ENCODE measurements at places on chromosomes 13 and 19.

GRCh38 chr13:71524613-71525304, 342.2 kb downstream of the DACH1 start:
- no peak for DNase-seq

- DNase-seq: no peak
Observed at GRCh38 chr13:73189776-73190175, 131.0 kb downstream of the KLF5 start.

DNA sequence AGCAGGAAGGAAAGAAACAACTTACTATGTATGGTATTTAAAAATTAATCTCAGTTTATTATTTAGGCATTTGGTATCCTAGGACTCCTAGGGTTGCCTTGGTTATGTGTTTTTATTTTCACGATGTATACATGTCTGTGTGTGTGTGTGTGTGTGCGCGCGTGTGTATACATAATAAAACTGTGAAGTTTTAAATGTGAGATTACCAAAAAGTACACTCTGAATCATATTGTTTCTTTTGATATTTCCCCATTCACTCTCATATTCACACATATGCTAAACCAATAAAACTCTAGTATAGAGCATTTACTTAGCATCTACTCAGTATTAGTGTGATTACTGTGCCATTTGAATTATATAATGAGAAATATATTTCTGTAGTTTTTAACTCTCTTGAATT, 30.8 kb upstream of the NDFIP2 start:
- DNase-seq: no peak

- DNase-seq: no peak
Observed at GRCh38 chr19:3646336-3647092, 19.9 kb upstream of the CACTIN start.

DNA sequence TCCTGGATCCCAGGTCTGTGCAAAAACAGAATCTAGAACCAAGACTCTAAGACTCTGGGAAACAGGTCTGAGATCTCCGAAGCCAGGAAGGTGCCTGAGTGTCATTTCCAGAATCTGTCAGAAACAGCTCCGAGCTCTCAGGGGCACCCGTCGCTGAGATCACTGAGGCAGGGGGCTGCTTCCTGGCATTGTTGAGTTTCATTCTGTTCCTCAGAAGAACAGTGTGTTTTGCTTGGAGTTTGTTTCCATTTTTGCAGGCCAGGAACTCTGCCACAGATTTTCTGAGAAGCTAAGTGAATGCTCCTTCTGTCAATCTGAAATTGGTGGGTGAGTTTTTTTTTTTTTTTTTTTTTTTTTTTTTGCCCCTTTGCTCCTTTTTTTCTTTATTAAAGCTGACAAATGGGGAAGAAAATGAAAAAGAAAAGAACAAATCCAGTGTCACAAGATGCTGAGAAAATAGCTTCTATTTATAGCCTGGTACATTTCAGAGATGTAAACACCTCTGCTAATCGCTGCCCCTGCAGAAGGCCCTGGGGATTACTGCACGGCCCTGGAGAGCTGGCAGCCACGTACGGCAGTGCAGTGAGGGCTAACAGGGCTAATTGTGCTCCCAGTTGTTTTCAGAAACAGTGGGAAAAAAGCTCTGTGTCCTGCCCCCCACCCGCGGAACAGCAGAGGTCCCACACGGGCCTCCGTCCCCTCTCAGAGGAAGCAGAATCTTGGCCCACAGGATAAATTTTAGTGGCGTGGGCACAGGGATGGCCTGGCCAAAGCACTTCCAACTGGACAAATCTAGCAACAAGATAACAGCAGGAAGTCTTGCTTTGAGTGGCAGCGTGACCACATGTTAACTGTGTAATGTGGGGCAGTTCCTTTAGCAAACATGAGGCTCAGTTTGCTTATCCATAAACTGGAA, 237.6 kb upstream of the IRS2 start:
- DNase-seq: no peak

- DNase-seq: no peak
Observed at GRCh38 chr13:74986609-74987008, 495.4 kb downstream of the TBC1D4 start.

- no peak for DNase-seq
Observed at GRCh38 chr19:15436012-15436825, 13.5 kb downstream of the WIZ start.

DNA sequence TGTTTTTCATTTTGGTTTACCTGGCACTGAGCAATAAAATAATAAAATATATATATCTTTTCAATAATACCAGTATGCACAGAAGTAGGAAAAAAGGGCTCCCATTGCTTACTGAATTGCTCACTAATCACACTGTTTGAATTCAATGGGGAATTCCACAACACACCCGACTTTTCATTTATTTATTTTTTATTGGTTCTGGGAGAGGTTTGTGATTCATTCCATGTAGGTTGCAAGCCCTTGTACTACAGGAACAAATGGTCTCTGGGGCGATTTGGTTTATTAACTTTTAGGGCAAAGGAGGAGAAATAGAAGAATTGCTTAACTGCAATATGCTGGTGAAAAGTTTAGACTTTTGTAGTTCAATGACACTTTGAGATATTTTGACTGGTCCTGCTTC, 207.4 kb downstream of the DCT start:
- no peak for DNase-seq

DNA sequence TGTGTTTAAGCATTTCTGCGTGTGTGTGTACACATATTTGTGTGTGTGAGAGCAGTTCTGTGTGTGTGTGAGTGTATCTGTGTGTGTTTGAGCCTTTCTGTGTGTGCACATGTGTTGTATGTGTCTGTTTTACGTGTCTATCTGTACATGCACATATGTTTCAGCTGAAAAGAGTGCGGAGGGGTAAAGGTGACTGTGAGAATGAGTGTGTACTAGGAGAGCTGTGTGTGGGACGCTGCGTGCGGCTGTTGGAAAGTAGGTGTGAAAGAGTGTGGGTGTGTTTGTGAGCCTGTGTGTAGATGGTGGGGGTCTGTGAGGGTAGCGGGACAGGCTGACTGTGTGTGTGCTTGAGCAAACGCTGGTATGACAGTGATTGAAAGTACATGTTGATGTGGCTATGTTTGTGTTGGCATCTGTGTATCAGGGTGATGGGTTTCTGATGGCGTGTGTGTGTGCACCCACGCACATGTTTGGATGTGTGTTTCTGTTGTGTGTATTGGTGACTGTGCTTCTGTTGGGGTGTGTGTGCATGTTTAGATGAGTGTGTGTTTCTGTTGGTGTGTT, 7.5 kb upstream of the TPM4 start:
- DNase-seq: no peak

DNA sequence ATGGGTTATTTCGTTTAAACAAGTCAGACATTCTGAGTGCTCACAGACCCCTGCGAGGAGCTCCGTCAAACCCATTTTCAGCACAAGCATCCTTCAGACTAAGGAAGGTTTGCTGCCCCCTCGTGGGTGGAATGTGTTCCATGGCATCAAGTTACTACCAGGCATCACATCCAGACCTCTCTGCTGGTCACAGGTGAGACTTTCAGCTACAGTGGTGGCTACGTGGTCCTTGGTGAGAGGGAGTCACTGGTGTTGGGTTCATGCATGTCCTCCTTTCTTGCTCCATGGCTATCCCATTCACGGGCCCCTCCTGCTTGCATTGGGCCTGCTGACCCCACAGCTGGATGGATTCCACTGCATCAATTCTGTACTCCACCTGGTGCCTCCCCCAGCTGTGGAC, 9.1 kb upstream of the LILRB5 start:
- DNase-seq: no peak

GRCh38 chr13:48353590-48353989, 50.0 kb downstream of the RB1 start:
- no peak for DNase-seq

- peak; percentile 51 for DNase-seq
Observed at GRCh38 chr19:46529622-46530451, 34.2 kb upstream of the PNMA8B start.

GRCh38 chr13:29713839-29714238, 118.4 kb upstream of the SLC7A1 start:
- no peak for DNase-seq

- no peak for DNase-seq
Observed at GRCh38 chr19:4524808-4525562, 6.7 kb upstream of the PLIN4 start.

GRCh38 chr13:111005364-111005763, 90.5 kb upstream of the ANKRD10 start:
- DNase-seq: no peak

GRCh38 chr13:113367020-113367560, 3.2 kb upstream of the GRTP1 start:
- no peak for DNase-seq

DNA sequence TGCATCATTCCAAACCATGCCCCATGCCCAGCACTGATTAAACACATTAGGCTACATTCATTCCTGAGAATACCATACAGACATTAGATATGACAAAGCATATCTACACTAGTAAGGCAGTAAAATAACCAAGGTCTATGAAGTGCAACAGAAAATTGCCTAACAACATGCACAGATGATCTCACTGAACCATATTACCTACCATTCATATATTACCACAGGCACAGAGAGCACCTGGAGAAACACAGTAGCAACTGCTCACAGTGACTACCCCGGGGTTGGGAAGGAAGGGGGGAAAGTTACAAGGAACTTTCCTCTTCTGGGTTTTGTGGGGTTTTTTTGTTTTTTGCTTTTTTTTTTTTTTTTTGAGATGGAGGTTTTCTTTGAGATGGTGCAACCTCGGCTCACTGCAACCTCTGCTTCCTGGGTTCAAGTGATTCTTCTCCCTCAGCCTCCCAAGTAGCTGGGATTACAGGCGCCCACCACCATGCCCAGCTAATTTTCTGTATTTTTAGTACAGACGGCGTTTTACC, 669.6 kb downstream of the UQCRFS1 start:
- no peak for DNase-seq

GRCh38 chr13:100728201-100728600, 53.6 kb upstream of the TMTC4 start:
- DNase-seq: no peak

GRCh38 chr19:38281811-38282566, 17.6 kb downstream of the SPINT2 start:
- no peak for DNase-seq
